ENCODE measurements at places on chromosomes 2 and 18.

DNA sequence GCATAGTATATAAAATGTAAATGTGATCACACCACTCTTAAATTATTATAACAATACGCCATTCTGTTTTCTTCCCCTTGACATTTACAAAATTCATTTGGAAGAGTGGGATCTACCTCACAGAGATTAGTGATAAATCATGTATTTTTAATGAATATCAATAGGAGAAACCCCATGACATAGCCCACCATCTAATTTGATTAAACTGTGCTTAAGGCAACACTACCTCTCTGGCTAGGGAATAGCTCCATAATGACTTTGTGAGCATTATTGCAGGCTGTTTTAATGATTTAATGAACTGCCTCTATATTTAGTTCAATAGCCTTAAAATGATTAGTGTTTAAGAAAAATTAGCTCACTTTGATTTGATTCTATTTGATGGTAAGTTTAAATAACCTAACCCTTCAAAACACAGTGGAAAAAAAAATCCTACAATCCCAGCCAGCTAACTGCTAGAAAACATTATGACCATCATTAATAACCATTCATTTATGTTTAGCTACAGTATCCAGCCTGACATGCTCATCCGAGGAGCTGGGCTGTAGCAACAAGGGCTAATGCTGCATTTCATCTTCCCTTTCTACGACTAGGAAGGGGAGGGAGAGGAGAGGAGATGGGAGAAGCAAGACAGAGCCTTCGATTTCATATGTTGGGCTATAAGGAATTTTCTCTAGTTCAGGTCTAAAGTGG lies 75.3 kb upstream of the BCL11A start:
- no peak for DNase-seq

DNA sequence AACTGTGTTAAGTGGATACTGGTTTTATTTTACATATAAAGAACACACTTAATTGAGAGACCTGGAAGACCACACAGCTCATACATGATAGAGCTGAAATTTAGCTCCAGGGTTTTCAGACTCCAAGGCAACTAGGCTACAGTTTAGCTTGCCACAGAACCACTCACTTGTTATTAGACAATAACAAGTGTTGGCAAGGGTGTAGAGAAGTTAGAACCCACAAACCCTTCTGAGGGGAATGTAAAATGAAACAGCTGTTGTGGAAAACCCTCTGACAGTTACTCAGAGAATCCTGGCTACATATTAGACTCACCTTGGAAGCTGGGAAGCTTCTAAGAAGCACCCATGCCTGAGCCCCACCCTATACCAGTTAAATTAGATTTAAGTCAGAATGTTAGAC lies 75.3 kb downstream of the MAP3K20 start:
- DNase-seq: no peak

GRCh38 chr2:111702804-111703196 lies 181.2 kb downstream of the ANAPC1 start:
- DNase-seq: no peak

DNA sequence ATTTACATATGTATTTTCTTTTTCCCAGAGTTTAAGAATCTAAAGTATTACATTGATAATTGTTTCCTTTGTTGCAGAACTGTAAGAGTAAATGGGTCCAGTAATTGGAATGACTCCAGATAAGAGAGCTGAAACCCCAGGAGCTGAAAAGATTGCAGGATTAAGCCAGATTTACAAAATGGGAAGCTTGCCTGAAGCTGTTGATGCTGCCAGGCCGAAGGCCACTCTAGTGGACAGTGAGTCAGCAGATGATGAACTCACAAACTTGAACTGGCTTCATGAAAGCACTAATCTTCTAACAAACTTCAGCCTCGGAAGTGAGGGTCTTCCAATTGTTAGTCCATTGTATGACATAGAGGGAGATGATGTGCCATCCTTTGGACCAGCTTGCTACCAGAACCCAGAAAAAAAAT lies 183.8 kb upstream of the STON1 start:
- DNase-seq: no peak

DNA sequence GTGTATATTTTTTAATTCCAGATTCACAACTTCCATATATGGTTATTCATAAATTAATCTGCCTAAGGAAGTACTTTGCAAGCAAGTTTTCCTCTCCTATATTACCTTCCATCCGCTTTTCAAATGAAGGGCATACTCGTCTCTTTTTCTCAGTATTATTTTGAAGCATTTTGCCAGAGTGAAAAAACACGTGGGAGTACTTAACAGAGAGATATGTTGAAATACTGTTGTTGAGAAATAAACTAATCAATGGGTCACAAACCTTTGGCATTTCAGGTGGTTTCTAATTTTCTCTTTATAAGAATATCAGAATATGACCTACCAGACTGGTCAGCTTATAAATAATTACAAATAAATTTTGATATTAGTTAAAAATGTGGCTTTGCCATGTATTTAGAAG lies 67.6 kb downstream of the CCDC102B start:
- DNase-seq: no peak

- no peak for DNase-seq
Observed at GRCh38 chr2:19111354-19111753, 247.1 kb downstream of the OSR1 start.

DNA sequence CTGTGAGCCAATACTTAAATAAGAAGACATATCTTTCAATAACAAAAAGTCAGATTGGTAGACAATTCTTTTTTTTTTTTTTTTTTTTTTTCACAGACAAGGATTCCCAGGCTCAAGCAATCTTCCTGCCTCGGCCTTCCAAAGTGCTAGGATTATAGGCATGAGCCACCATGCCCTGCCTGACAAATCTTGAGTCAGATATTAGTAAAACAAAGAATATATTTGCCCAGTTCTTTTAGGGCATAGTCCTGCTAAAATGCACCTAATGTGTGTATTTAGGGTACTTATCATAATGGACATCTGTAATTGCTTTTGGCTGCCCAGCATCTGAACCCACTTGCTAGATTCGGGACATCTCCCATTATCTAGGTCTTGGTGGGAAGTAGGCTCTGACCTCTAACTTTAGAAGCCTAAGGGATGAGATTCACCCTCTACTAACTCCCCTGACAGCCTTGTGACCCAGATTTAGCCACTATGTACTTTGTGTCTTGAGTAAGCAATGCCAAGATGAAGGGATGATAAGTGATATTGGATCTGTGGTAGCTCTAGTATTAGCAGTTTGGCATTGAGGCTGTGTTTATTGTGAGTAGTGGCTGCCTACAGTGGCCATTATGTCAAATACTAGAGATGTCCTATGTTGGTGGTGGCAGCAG lies 18.5 kb upstream of the PSME4 start:
- DNase-seq: no peak

DNA sequence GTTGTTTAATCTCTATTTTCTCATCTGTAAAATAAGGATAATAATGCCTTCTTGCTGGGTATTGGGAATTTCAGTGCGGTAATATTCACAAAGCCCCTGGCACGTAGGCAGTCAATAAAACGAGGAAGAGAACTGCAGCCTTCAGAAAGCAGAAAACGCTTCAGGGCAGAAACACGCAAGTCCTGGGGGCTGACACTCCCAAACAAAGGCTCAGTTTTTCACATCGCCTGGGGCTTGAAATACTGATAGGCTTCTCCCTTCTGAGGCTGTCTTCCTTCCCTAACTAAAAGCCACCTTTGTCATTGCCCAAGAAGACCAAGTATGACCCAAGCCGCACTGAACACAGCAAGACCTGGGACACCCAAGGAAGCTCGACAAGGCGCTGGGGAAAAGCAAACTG lies 32.4 kb downstream of the TMEM177 start:
- no peak for DNase-seq

DNA sequence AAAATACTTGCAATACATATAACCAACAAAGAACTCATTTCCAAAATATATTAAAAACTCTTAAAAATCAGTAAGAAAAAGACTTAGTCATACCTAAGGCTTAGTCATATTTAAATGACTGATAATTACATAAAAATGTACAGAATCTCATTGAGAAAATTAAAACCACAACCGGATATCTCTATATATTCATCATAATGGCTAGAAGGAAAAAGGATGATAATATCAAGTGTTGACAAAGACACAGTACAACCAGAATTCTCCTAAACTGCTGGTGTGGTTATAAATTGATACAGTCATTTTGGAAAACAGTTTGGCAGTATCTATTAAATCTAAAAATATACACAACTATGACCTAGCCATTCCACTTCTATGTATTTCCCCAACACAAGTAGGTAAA lies 27.1 kb upstream of the IHH start:
- no peak for DNase-seq

DNA sequence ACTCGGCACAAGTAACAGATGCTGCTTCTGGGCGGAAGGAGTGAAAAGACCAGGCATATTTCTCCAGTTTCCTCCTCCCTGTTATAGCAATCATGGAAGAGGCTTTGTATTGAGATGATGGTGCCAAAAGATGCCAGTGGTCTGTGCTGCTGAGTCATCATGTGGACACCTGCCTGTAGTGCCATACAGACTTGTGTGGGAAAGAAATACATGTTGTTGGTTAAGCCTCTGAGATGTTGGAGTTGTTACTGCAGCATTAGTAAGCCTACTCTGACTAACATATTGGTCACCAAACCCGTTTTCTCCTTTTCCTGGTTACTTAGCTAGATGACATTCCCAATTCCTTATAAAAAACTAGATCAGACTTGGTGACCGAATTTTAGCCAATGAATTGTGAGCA lies 356.9 kb downstream of the ZNF521 start:
- no peak for DNase-seq

DNA sequence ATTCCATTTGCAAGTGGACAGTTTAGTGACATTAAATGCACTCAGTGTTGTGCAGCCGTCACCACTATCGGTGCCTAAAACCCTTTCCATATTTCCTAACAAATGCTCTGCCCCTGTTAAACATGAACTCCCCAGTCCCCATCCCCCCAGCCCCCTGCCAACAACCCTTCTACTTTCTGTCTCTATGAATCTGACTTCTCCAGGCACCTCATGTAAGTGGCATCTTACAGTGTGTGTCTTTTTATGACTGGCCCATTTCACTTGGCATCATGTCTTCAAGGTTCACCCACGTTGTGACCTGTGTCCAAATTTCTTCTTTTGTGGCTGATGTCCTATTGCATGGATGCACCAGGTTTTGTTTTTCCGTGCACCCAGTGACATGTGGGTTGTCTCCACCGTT lies 140.9 kb upstream of the GPC1 start:
- DNase-seq: no peak

DNA sequence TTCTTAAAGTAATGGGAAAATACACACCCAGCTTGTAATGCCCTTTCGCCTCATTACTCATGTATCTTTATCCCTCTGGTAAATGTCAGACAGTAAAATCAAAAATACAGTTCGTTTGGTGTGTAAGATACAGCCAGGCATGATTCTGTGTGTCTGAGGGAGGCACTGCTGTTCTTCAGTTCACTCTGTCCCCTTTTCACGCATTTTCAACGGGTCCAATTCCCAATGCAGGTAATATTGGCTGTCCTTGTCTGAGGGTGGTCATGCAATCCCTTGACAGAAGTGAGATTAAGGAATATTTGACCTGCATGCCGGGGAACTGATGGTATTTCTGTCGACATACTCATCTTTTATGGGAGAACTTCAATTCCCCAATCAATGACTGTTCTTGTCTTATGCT lies 587.2 kb upstream of the NXPH2 start:
- no peak for DNase-seq

DNA sequence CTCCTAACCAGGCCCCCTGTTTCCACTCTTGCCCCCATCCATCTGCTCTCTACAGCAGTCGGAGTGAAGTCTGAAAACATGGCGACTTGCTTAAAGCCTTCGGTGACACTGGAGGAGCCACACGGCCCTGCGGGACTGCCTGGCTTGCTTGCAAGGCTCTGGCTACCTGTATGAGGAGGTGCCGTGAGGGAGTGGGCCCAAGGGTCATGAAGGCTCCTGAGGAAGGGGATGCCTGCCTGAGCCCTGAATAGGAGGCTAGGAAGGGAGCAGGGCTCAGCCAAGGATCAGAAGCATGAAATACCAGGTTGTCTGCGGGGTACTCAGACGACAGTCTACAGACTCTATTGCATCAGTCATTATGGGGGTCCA lies 75.4 kb downstream of the EMX1 start:
- DNase-seq: no peak

DNA sequence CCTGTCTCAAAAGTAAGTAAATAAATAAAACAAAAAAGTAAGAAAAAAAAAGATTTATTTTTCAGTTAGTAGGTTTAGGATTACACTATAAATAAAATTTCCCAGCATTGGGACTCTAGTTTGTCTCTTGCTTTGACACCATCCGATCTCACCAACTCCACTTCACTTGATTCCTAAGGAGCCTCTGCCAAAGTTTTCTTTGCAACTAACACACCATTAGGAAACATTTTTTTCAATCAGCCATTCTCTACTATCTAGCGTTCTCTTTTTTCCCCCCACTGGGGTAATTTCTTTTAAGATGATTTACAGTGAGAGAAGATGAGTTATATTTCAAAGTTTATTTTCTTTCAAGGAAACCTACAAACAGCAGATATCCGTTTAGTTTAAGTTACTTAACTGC lies 10.6 kb upstream of the NEMP2 start:
- DNase-seq: no peak

DNA sequence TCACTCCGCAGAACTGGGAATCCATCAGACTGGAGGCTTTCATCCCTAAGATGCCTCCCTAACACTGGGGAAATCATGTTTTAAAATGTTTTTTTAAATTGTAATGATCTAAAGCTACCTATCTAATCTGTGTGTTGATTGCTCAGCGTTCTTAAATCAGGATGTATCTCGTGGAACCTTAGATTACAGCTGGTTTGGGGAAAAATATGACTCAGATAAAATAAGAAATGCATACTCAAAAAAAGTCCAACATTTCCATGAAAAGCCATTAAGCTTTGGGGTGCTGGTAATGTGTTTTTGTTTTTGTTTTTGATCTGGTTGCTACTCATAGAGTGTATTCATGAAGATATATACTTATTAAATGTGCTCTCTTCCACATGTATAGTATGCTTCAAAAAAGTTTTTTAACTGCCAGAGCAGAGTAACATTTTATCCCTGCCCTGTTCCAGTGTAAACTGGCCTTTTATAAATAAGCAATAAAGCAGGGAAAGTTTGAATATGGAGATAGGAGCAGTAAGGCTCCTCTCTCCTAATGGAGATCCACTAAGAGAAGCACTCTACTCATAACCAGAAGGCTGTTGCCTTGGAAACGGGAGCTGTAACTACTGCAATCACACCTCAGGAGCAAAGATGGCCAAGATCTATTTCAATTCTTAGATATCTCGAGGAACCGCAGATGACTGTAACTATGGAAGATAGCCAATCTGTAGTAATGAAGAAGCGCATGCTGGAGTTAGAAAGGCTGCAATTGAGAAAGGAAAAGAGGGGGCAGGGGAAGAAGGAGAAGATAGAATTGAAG lies 41.6 kb downstream of the ANKRD44 start:
- no peak for DNase-seq

GRCh38 chr2:72316774-72317173 lies 169.1 kb upstream of the CYP26B1 start:
- no peak for DNase-seq

Measured in RWPE1 (cell line).